ENCODE measurements at places on chromosomes 1 and 21. TPM values are rescaled to one million over a fixed set of nuclear protein-coding genes. Genes with fewer than 3 reads are reported as not detected.

The SAMD13 gene
- 1.9 TPM for total RNA-seq

The NPPB gene
- total RNA-seq, result 59.0 TPM

The ANXA9 gene
- not detected for total RNA-seq

The TARDBP gene
- 111 TPM for total RNA-seq

The SYT11 gene
- 12.6 TPM for total RNA-seq

The ZNF695 gene
- not detected for total RNA-seq

The DTL gene
- total RNA-seq, result 1.1 TPM

The KCNH1 gene
- total RNA-seq, result not detected

The AMY2A gene
- 1.4 TPM for total RNA-seq

Data from heart right ventricle (tissue), 16 donors.